A549 treated with AZD2906 at 1 μM for 4 hours (cell line): ENCODE measurements at places on chromosomes 3 and 15. TPM values are rescaled to one million over a fixed set of nuclear protein-coding genes. Genes with fewer than 3 reads are reported as not detected.

The ADAMTS9 gene
- 0.57 to 0.72 TPM (median 0.62 TPM) in 5 replicates for total RNA-seq

The SLC2A2 gene
- not detected in 5 replicates for total RNA-seq

The ARGFX gene
- total RNA-seq = not detected in 5 replicates

The ZNF860 gene
- 1.2 to 2.0 TPM (median 1.4 TPM) in 5 replicates for total RNA-seq

The CDAN1 gene
- 4.4 to 6.2 TPM (median 6.0 TPM) in 5 replicates for total RNA-seq

The C3orf38 gene
- total RNA-seq = 15.9 to 21.7 TPM (median 17.0 TPM) in 5 replicates

The SLC12A1 gene
- total RNA-seq = not detected in 5 replicates

The CCR8 gene
- not detected in 5 replicates for total RNA-seq

The PLA2G4E gene
- 0.06 TPM in 1 of 5 replicates, not detected in the others for total RNA-seq

The SERPINI2 gene
- not detected in 5 replicates for total RNA-seq
